ENCODE measurements at places on chromosomes 2 and 18.

GRCh38 chr2:158458617-158458920 is 1.8 kb downstream of the PKP4 start:
- no peak for DNase-seq

DNA sequence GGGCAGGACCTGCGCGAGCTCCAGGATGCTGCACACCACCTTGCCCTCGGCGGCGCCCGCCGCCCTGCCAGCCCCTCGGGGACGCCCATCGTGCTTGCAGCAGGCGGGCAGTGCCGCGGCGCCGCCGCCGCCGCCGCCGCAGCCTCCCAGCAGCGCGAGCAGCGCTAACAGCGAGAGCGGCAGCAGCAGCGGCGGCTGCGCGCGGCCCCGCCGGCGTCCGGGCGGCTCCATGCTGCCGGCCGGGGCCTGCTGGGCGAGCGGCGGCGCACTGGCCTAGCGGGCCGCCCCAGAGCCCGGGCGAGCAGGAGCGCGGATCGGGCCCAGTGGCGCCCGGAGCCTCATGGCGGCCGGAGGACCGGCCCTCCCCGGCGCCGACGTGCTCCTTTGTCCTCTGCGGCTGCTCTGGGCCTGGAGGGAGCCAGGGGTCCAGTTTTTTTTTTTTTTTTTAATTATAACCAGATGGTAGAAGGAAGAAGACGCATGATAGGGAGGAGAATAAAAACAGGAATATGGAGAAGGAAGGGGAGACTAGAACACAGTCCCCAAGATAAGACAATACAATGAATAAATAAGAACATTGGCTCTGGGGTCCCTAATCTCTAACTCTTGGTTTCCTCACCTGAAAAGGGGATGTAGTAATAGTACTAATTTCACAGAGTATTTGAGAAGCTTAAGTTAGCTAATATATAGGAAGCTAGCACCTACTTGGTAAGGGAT is 17.1 kb upstream of the ANKRD62 start:
- DNase-seq, result no peak

- DNase-seq, result no peak
These were observed 701.1 kb upstream of the KLHL29 start for GRCh38 chr2:22683914-22684313.

- peak; percentile 82 for DNase-seq
These were observed at the start of gene ANKMY1 for GRCh38 chr2:240557808-240558207. ANKMY1 (minus strand) TSS chr2:240557988; CDS start chr2:240557335, 653 bp downstream.

GRCh38 chr2:104476075-104476474 is 377.8 kb upstream of the POU3F3 start:
- no peak for DNase-seq

DNA sequence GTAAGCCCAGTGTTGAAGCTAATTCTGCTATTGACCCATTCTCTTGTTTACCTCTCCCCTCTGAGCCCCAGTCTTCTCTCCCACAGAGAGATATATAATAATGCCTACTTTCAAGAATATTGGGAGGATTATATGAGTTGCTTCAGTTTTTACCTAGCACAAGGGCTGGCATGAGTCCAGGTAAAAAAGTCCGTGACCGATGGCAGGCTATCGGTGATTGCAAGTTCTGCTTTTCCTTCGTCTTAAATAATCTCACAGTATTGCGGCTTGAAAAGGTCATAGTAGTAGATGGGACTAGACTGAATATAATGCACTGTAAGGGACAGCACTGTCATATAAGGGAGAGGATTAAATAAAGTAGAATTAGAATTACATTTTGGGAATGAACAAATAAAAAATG is 77.6 kb downstream of the KIF5C start:
- no peak for DNase-seq

- no peak for DNase-seq
These were observed 335.6 kb upstream of the SALL3 start for GRCh38 chr18:78643981-78644380.

DNA sequence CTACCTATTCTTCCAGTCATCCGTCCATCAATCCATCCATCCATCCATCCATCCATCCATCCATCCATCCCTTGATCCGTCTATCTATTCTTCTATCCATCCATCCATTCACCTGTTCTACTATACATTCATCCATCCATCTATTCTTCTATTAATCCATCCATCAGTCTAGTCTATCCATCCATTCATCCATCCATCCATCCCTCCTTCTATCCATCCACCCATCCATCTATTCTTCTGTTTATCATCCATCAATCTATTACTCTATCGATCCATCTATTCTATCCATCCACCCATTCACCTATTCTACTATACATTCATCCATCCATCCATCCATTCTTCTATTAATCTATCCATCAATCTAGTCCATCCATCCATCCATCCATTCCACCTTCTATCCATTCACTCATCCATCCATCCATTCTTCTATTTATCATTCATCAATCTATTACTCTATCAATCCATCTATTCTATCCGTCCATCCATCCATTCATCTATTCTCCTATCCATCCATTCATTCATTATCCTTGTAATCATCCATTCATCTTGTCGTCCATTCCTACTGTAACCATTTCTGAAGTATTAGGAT is 110.4 kb upstream of the ZNF516 start:
- DNase-seq, result no peak

DNA sequence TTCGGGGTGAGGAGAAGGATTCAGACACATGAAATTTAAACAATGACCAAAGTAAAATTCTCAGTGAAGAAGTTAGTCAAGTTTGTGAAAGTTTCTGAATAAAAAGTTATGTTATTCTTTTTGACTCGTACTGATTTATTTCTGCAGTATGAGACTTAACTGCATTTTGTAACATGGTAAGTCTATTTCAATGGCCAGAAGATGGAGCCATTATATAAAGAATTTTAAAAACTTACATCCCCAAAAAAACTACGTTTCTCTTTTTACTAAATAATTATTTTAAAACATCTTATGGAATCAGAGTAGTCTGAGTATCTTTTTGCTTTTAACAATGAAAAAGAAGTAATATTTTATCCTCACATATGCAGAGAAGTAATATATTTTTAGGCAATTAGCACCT is 51.4 kb upstream of the SCN1A start:
- no peak for DNase-seq
